Fibroblast of skin of right biceps (primary cell): ENCODE measurements at places on chromosomes 7 and 10.
A peak's percentile ranks its signal among the peaks of the same experiment; 100 is the strongest.

DNA sequence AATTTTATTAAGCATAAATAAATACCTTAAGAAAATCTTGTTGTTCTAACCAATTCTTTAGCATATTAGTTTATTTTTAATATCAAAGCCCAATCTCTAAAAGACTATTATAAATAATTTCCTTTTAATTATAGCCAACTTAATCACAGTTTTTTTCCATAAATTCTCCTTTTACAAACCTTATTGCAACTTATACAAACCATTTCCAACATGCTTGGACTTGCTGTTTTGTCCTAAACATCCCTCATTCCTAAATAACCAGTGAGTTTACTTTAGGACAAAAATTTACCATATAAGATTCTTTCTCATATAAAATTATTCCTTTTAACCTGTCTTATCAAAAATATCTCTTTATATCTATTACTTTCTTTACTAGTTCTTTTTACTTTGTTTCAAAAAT lies 25.2 kb upstream of the LSM8 start:
- no peak for DNase-seq

- peak; percentile 78 for DNase-seq
Measured at GRCh38 chr10:89644967-89645741, at the start of gene PANK1. TSS of gene PANK1 (minus strand) at chr10:89645242. CDS start at chr10:89644891, 351 bp downstream.

- DNase-seq: peak; percentile 65
Measured at GRCh38 chr10:103276896-103277712, at the start of gene INA. TSS of gene INA (plus strand) at chr10:103277138. CDS start at chr10:103277212, 74 bp downstream.

- DNase-seq: peak; percentile 3
Measured at GRCh38 chr7:3138997-3139396, 95.3 kb upstream of the CARD11 start.

GRCh38 chr7:138798836-138799235 lies 840 bp upstream of the ATP6V0A4 start:
- DNase-seq: no peak
